Hematopoietic multipotent progenitor cell treated with erythropoietin and hydrocortisone succinate and interleukin-3 and kit ligand, for 4 days (in vitro differentiated cells): ENCODE measurements at places on chromosomes 5 and 9.
A peak's percentile ranks its signal among the peaks of the same experiment; 100 is the strongest.

DNA sequence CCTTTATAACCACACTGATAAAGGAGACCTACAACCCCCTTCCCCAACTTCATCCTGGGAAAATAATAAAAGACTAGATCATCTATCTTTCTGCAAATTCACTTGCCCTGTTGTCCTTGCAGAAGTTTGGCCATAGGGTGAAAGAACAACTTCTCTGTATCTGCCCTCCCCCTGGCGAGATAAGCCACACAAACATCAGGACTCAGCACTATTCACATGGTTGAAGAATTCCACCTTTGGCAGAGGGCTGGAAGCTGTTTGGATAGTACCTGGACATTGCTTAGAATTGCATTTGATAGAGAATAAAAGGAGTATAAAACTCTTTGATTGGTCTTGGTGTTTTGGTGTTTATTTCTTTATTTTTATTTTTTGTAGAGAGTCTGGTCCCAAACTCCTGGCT is 16.9 kb downstream of the FAM151B start:
- DNase-seq: no peak

- no peak for DNase-seq
Observed at GRCh38 chr5:167951116-167951515, 340.3 kb upstream of the WWC1 start.

DNA sequence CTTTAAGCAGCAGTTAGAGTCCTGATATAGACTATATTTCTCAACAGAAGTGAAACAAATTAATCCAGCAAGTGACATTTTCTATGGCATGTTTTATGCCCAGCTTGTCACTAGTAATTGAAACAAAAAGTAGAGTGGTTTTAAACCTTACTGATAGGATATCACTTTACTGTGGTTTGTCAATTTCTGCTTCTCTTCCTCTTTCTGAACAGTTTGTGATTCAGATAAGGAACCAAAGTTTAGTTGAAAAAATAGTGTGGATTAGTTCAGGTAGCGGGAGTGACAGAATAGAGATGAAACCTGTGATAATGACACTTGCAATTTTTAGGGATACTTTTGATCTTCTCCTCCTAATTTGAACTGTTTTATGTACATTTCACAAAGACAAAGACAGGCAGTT is 485.7 kb upstream of the EDIL3 start:
- peak; percentile 80 for DNase-seq

GRCh38 chr5:1026700-1027621 is 18.4 kb downstream of the NKD2 start:
- DNase-seq: no peak

DNA sequence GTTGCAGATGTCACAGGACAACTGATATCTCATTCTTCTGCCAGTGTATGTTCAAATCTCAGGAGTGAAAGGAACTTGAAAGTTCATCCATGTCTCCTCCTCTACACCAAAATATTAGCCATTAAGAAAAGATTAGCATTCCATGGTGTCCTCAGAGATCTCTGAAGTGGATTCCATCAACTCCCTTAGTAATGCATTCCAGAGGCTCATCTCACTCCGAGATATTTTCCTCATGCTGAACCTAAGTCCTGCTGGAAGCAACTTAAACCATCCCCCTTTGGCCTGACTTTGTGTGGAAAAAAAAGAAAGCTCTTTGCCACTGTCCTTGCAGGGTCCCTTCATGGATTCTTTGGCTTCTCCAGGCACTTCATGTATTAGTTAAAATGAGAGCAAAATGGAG is 155.7 kb upstream of the ZNF462 start:
- DNase-seq: no peak

GRCh38 chr9:98781588-98782383 is 14.6 kb downstream of the ANKS6 start:
- DNase-seq: no peak

DNA sequence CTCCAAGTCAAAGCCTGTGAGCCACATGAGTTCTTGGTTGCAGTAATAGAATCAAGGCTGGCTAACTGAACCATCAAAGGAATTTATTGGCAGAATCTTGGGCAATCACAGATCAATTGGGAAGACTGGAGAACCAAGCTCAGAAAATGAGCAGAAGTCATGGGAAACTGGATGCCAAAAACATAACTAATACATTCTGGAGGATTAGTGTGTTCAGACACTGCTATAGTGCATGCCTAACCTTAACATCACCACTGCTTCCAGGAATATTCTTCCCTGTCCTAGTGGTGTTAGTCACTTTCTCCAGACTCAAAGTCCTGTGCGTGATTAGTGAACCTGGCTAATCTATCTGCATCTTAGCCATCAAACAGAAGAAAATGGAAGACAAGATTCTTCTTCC is 843.7 kb downstream of the EFNA5 start:
- no peak for DNase-seq

DNA sequence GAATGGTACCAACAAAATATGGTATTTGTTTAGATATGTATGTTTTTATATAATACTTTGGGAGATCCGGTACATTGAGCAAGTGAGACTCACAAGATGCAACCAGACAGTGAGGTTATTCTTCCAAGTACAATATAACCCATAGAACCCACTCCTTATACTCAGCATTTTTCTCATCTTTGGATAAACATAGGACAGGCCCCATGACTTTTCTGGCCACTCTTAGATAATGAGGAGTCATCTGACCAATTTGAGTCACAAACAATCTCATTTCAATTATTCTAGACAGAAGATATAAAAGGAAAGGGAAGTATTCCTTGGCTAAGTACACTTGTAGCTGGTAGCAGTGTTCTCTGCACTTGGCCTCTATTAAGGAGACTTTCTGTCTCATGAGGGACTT is 150.2 kb downstream of the SGCD start:
- no peak for DNase-seq

- no peak for DNase-seq
Observed at GRCh38 chr5:33736510-33736909, 155.3 kb downstream of the ADAMTS12 start.

DNA sequence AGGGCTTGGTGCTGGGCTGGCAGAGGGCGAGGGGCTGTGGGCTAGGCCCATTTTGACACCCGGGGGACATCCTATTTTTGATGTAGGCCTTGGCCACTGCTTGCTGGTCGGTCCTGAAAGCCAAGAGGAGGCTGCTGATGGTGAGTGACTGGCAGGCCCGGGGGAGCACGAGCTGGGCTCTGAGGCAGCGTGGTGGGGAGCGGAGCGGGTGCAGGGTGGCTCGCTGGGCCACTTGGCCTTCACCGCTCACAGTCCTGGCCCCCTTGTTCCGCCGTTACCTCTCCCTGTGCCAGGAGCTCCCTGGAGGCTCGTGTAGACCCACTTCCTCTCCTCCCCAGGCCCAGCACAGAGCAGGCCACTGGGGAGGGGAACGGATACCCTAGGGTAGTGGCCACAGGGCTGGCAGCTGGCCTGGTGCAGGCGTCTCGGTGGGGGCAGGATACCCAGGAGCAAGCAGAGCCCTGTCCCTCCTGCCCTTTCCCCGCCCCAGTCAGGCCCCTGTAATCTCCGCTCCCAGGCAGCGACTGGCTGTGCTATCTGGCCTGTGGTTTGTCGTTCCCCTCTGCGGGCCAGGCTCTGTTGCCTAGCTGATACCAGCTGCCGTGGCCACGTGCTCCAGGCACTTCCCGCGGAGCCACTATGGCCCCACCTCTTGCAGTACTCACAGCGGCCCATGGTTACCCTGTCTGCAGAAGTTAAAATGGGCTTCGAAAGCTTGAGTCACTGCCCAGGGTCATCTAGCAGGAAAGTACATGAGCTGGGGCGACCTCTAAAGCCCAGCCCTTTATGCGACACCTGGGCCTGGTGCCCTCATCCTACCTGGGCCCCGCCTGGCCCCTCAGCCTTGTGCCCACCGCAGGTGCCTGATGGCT is 11.7 kb upstream of the DOLPP1 start:
- peak; percentile 100 for DNase-seq

- DNase-seq: peak; percentile 81
Observed at GRCh38 chr5:151126199-151126645, 31.4 kb downstream of the ANXA6 start.
